Stimulated activated CD4-positive, alpha-beta T cell treated with anti-CD3 and anti-CD28 coated beads, Interleukin-2, amount 100 ng/mL, for 24 hours (primary cell): ENCODE measurements at places on chromosomes 1 and 21.

GRCh38 chr1:218693599-218693998 is 348.5 kb downstream of the TGFB2 start:
- no peak for DNase-seq

DNA sequence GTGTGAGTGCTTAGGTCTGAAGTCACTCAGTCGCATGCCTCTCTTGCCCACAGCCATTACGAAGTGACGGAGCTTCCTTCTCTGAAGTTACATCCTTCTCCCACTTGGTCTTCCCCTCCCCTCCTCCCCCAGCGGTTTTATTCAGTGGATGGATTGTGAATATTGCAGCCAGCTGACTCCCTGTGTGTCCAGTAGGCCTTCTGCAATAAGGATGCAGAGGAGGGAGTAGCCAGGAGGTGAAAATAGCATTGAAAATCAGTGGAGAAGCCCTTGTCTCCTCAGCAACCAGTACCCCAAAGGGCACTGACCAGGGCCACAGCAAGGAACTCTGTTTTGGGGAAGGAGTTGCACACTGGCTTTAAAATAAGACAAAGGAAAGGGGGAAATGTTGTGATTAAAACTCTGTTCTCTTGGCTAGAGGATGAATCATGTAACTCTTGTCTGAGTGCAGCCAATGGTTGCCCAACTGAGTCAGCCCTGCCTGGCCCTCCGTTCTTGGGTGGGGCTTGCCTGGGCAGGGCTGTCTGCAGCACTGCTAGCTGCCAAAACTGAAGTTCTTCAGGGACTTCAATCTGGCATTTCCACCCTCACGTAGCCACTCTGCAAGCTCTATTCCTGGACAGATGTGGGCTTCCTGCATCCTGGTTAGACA is 4.3 kb downstream of the S100A10 start:
- peak; percentile 51 for DNase-seq

DNA sequence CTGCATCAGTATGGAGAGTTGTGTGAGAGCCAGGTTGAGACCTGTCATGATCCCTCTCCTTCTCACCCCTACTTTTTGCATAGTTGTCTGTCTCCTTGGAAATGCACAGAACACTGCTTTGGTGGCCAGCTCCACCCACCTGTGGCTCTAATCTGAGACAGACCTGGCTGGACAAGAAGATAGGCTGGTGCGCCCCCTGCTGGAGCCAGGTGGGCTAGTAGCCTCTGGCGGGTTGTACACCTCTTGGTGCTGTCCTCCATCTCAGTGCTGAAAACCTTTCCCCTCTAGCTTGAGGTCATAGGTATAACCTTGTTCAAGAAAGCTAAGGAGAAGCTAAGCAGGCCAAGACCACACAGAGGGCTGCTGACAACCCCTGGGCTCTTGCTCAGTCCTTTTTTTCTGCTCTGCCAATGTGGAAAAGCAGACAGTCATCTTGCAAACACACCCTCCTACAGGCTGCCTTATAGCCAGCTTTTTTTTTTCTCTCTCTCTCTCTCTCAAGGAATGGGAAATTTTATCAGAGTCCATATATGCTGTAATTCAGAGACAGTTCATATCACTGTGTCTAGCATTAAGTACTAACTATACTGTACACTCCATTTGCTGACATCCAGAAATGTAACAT is 58.8 kb upstream of the SPATA6 start:
- DNase-seq, result peak; percentile 63

DNA sequence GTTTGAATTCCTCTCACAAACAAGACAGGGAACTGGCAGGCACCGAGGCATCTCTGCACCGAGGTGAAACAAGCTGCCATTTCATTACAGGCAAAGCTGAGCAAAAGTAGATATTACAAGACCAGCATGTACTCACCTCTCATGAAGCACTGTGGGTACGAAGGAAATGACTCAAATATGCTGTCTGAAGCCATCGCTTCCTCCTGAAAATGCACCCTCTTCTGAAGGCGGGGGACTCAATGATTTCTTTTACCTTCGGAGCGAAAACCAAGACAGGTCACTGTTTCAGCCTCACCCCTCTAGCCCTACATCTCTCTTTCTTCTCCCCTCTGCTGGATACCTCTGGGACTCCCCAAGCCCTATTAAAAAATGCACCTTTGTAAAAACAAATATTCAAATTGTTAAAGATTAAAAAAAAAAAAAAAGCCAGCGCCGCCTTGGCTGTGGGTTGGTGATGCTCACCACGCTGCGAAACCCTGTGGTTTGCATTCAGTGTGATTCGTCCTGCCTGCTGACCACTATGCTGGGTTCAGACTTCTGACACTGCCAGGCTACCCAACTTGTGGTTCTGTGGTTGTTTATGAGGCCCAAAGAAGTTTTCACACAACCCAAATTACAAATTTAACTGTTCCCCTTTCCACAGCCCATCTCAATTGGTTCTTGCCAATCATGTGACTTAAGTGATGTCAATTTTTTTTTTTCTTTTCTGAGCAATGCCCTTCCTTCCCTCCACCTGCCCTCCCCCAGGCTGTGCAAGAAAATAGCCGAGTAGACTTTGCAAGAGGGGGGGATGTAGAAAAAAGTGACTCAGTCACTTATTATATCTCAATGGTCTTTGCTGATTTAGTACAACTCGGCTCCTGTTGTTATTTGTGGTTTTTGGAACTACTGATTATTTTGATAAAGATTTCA is at the start of gene RUNX1:
TSS of gene RUNX1 (minus strand) at position 597 of the 912 bp plus-strand sequence.
- peak; percentile 80 for DNase-seq

DNA sequence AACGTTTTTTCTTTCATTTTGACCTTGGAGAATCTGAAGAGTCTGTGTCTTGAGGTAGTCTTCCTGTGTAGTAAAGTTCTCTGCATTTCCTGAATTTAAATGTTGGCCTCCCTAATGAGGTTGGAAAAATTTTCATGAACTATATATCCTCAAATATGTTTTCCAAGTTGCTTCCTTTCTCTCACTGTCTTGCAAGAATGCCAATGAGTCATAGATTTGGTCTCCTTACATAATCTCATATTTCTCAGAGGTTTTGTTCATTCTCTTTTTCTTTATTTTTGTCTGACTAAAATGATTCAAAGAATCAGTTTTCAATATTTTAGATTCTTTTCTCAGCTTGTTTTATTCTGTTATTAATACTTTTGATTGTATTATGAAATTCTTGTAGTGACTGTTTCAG is 87.6 kb downstream of the DRAM2 start:
- DNase-seq, result no peak

- no peak for DNase-seq
These were observed 5.1 kb upstream of the CTSK start for GRCh38 chr1:150813028-150813707.

- no peak for DNase-seq
These were observed 60.3 kb upstream of the KCNK2 start for GRCh38 chr1:215022204-215022603.
